Activated naive CD4-positive, alpha-beta T cell treated with anti-CD3 and anti-CD28 coated beads, Interleukin-2, amount 50 U/mL, for 72 hours (primary cell): ENCODE measurements at places on chromosomes 1 and 21. TPM values are rescaled to one million over a fixed set of nuclear protein-coding genes. Genes with fewer than 3 reads are reported as not detected.

GRCh38 chr1:222464841-222465210 is 83.1 kb downstream of the HHIPL2 start:
- DNase-seq = peak; percentile 73

DNA sequence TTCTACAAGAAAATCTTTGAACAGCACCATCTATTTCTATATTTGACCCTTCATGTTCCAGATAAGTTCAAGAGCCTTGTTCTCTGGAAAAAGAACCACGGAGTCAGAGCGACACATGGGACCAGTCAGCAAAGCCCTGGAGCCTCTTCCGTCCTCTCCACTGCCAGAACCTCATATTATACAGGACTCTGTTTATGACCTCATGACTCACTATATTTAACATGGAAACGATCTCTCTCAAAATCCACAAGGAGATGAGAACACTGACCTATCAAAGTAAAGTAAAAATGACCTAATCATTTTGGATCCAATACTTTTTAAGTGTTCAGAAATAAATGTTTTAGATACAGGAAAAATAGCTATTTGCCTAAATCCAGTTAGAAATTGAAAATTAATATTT is 124.6 kb upstream of the KRTAP19-8 start:
- DNase-seq = no peak

- peak; percentile 71 for DNase-seq
Measured at GRCh38 chr1:24928689-24929397, 1.2 kb downstream of the RUNX3 start.

Gene CYP4Z1
- total RNA-seq = not detected

- DNase-seq = no peak
Measured at GRCh38 chr1:246004301-246004700, 502.8 kb downstream of the SMYD3 start.

Gene LRRN2
- total RNA-seq = not detected

GRCh38 chr1:12433323-12434053 is 184.5 kb downstream of the DHRS3 start:
- no peak for DNase-seq

DNA sequence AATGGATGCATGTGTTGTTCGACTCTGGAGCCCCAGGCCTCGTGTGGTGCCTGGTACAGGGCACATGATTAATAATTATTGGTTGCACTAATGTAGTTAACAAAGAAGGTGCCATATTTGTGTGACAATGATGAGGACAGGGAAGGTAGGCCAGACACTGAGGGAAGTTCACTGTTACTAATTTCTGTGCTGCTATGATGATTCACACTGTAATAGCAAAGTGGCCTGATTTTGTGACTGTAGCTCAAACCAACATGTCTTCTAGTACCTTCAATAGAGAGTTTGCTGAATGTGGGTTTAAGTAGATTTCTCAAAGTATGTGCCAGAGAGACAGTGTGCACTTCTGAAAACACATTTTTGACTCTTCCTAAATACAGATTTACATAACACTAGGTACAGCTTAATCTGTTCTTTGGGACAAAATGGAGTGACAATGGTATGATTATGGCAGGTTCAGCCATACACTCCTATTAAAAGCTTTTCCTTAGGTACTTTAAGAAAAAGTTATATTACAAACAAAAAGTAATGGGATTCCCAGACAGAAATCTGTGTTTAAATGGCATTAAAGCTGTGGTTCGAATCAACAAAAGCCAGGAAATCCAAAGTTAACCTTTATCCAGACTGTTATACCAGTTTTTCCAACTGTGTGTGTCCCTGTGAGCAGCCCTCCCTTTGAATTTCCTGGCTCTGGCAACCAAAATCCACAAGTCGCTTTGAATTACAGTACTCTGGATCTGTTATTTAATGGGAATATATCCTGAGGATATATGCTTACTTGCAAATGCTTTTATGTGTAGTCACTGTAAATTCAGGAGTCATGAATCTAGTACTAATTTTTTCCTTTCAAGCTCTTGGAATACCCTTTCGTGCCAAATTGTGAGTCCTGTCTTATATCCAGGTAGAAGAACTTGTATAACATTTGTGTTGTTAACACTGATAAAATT is 277.1 kb upstream of the SGIP1 start:
- no peak for DNase-seq

DNA sequence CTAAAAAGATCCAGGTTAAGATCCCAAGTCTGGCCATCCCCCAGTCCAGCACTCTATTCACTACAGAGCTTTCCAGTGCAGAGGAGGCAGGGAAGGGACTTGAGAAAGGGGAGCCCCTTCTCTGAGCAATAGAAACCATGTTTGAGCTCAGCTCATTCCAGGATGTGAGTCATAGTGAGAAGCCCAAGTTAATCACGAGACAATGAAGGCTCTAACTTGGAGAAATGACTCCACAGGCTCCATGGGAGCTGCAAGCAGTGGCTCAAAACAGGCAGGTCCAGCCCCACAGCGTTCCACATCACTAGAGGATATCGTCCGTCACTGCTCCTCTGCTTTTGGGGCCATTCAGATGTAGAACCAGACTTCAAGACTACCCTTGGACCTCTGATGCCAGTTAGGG is 59.1 kb downstream of the CAMK2N1 start:
- DNase-seq = peak; percentile 56

DNA sequence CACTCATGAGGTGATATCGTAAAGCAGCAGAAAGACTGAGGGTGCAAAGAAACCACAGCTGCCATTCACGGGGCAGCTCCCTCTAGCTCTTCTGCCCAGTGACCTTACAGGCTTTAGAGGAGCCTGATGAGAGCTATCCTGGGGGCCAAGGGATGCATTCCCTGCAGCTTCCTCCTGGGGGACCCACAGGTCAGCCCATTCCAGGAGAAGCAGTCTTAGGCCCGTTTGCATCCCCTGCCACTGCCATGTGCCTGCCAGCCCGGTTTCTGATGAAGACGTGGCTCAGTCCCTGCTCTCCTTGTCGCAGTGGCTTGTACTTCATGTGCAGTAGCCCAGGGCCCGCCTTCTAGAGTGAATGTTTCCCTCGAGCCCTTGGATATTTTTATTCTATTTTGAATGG is 22.8 kb downstream of the ATP5PO start:
- DNase-seq = no peak

DNA sequence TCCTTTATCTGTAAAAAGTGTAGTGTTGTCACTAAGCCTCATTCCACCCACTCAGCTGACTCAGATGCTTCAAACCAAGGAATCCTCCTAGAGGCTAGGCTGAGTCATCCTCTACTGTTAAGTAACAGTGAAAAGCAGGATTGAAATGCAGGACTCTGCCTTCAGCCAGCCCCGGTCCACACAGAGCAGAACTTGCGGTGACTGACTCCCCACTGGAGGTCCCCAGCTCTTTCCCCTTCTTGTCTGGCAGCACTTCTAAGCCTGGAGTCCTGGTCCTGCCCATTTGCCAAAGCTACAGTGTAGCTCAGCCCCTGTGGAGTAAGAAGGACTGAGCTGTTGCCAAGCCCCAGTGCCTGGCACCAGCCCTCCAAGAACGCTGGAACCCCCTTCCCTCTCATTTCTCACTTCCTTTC is 1.7 kb downstream of the RAB7B start:
- no peak for DNase-seq

Gene DNASE2B
- total RNA-seq = not detected

DNA sequence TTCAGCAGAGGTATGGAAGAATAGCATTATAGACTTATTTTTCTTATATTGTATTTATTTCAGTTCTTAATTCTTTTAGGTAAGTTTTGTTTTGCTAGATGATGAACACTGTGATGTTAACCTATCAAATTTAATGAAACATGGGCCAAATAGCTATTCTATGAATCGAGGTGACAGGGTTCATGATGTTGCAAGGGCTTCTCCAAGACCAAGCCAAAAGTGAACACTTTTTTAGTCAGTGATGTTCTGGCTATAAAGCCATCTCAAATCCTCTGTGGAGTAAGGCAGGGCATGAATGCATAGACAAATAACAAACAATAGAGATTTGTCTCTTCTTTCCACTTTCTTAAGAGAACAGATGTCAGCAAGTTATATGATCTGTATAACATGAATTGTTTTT is 26.7 kb downstream of the C1orf146 start:
- no peak for DNase-seq

Gene CSMD2
- not detected for total RNA-seq

GRCh38 chr1:48803474-48803873 is 26.8 kb upstream of the BEND5 start:
- DNase-seq = no peak

Gene CLDN17
- total RNA-seq = not detected

DNA sequence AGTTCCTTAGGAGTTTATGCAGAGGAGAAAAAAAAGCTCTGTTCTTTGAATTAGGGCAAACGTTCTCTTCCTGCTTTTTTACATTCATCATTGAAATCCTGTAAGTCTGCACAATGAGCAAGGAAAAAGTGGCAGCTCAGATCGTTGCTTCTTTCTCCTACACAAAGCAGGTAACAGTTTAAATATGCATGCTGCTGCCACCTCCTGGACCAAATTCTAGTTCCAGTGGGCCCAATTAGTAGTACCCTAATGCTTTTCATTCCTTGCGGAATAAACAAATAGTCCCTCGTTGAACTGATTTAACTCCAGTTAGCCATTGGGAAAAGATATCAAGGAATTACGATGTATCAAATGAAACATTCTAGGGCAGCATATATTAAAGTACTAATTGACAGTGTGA is 20.1 kb downstream of the YTHDF2 start:
- DNase-seq = no peak

Gene NEGR1
- total RNA-seq = not detected

GRCh38 chr1:63112155-63112900 is 210.0 kb upstream of the FOXD3 start:
- DNase-seq = no peak

- no peak for DNase-seq
Measured at GRCh38 chr1:4916610-4917009, 262.2 kb downstream of the AJAP1 start.

Gene SMCP
- not detected for total RNA-seq

Gene MAGOH
- total RNA-seq = 92.1 TPM

- DNase-seq = no peak
Measured at GRCh38 chr1:6578624-6579373, 995 bp upstream of the ZBTB48 start.

Gene VWA1
- total RNA-seq = 0.59 TPM

Gene CD101
- total RNA-seq = 0.09 TPM

DNA sequence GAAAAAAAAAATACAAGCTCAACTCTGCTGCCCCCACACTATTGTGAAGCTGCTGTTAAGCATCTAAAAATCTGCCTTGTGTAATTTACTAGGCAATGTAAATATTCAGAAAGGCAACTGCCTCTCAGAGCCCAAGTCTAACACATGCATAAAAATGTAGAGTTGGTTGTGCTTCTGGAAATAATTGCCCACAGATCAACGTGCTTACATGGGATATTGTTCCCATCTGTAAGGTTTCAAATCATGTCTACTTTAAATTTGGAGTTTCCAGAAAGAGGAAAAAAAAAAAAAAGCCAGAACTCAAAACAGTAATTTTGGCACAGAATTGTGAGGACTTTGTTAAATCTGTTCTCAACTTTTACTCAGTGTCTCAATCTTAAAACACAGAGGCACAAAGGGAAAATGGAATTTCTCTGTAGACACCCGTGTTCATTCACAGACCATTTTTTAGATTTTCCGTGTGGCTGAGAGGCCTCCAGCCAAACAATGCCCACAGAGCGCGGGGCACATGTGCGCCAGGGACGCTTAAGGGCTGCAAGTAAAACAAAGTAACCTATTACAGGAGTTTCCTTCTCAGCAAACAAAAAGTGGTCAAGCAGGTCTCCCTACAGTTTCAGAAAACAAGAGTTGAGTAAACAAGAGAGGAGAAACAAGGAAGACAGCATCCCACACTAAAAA is 115.5 kb downstream of the RERE start:
- DNase-seq = no peak

- no peak for DNase-seq
Measured at GRCh38 chr1:44270686-44271628, 57.7 kb downstream of the DMAP1 start.
